ENCODE measurements at places on chromosomes 11 and 22. TPM values are rescaled to one million over a fixed set of nuclear protein-coding genes. Genes with fewer than 3 reads are reported as not detected.

Gene GVQW3
- 15.8 TPM for total RNA-seq

Gene DGCR6L
- 37.4 TPM for total RNA-seq

Gene OR8D4
- not detected for total RNA-seq

Gene BBS1
- 47.1 TPM for total RNA-seq

- no peak for DNase-seq
Measured at GRCh38 chr11:87263979-87264378, 226.2 kb downstream of the TMEM135 start.

Gene MMP27
- total RNA-seq: not detected

Gene OR51A4
- not detected for total RNA-seq

DNA sequence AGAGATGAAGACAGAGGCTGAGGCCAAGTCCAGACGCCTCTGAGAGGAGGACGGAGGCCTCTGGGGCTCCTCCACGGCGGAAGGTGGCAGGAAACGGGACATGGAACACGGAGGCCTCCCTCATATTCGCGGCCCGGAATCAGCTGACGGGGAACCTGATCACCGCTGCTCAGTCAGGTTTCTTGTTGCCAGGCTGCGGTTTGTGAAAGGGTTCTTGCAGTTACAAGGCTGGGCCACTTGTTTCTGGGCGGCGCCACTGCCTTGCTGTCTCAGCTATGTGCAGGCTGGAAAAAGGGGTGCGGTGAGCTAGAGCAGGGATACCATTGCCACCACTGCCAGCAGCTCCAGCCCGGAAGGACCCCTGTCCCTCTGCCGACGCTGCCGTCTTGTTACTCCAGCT lies 10.0 kb upstream of the MMP1 start:
- peak; percentile 68 for DNase-seq

- DNase-seq: no peak
Measured at GRCh38 chr22:36493690-36494110, 12.3 kb upstream of the TXN2 start.

Gene GLYATL1
- 1.5 TPM for total RNA-seq

Gene MS4A4A
- total RNA-seq: not detected

Gene PNPLA3
- total RNA-seq: 5.0 TPM

Gene STT3A
- 531 TPM for total RNA-seq

DNA sequence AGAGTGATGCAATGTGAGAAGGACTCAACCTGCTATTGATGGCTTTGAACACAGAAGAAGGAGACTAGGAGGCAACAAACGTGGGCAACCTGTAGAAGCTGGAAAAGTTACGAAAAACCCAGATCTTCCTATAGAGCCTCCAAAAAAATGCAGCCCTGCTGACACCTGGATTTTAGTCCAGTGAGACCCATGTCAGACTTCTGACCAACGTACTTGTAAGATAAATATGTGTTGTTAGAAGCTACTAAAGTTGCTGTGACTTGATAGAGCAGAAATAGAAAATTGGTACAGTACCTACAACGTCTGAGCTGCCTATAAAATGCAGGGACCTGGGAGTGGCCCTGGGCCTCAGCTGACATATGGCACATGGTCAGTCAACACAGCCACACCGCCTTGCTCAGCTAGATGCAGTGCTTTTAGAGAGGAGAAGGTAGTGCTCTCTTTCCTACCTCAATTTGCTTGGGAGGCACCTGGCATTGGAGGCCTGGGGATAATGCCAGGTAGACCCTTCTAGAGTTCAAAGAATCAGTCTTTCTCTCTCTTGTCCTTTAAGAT lies 97.4 kb downstream of the ARL14EP start:
- DNase-seq: no peak

DNA sequence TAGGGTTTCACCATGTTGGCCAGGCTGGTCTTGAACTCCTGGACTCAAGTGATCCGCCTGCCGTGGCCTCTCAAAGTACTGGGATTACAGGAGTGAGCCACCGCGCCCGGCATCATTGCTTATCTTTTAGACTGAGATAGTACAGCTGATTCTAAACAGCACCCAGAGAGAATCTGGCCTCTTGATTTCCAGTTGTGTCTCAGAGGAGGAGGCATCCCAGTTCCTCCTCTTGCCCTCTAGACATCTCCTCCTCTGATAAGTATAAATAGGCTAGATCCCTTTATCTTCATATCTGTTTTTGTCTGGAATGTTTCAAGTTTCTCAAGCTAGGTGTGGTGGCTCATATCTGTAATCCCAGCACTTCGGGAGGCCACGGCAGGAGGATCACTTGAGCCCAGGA lies 7.0 kb downstream of the MARK2 start:
- no peak for DNase-seq

Gene MAPK8IP1
- 8.5 TPM for total RNA-seq

Gene GSTT2
- total RNA-seq: 0.82 TPM

- peak; percentile 88 for DNase-seq
Measured at GRCh38 chr11:72741429-72741833, 10.8 kb downstream of the ARAP1 start.

Gene CCDC188
- total RNA-seq: not detected

DNA sequence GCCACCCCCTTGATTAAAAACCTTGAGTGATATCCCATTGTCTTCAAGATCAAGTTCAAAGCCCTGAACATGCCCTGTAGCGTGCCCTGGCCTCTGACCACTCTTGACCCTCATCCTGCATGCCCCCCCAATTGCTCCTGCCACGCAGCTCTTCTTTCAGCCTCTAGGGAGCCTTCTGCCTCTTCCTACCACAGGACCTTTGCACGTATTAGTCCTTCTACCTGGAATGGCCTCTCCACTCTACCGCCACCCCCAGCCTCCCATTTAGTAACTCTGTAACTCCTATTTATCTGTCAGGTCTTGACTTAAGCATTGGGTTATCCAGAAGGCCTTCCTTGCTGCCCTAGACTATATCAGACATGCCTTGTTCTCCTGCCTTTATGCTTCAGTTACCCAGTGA lies 203.6 kb downstream of the TRIM29 start:
- no peak for DNase-seq

Gene ADM2
- 28.8 TPM for total RNA-seq

GRCh38 chr11:122642472-122642922 lies 13.0 kb upstream of the UBASH3B start:
- DNase-seq: peak; percentile 66

Measured in Caco-2 (cell line).